PC-9 (cell line): ENCODE measurements at places on chromosomes 11 and 22. TPM values are rescaled to one million over a fixed set of nuclear protein-coding genes. Genes with fewer than 3 reads are reported as not detected.

The LINC01488 gene
- not detected in 2 replicates for total RNA-seq

DNA sequence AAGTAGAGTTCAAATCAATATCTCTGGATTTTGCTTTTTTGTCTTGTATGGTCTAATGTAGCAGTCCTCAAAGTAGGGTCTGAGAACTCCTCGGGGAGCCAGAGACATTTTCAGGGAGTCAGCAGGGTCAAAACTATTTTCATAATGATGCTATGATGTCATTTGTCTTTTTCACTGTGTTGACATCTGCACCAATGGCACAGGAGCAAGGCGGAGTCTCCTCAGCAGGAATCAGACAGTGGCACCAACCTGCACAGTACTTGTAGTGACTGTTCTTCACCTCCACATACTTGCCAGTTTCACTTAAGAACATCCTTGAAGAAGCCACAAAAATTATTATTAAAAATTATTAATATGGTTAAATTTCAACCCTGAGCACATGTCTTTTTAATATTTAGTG, 14.9 kb upstream of the FXYD6 start:
- DNase-seq, result no peak
- H3K27ac ChIP-seq, result no peak overlapping the region
- peaks cover 20% of the 10 kb centered on the region; the same call in 1 of the 2 replicates for H3K27me3 ChIP-seq
- no peak overlapping the region for H3K4me3 ChIP-seq
- no peaks in the 10 kb centered on the region for H3K4me1 ChIP-seq

The KRTAP5-1 gene
- not detected in 2 replicates for total RNA-seq

- H3K4me1 ChIP-seq, result peaks cover 10% of the 10 kb centered on the region
- H3K27ac ChIP-seq, result no peak overlapping the region
- H3K27me3 ChIP-seq, result no peaks in the 10 kb centered on the region
These were observed 7.6 kb upstream of the NUCB2 start for GRCh38 chr11:17268902-17269301.

The OR52M1 gene
- not detected in 2 replicates for total RNA-seq

The PNPLA3 gene
- total RNA-seq, result 22.2 and 26.8 TPM in 2 replicates

- no peaks in the 10 kb centered on the region for H3K4me1 ChIP-seq
- peaks cover 12% of the 10 kb centered on the region; the same call in 1 of the 2 replicates for H3K27me3 ChIP-seq
- no peaks in the 10 kb centered on the region for H3K36me3 ChIP-seq
- no peak for DNase-seq
- no peak overlapping the region for H3K27ac ChIP-seq
These were observed 77.0 kb downstream of the ZNF280B start for GRCh38 chr22:22431271-22432220.

DNA sequence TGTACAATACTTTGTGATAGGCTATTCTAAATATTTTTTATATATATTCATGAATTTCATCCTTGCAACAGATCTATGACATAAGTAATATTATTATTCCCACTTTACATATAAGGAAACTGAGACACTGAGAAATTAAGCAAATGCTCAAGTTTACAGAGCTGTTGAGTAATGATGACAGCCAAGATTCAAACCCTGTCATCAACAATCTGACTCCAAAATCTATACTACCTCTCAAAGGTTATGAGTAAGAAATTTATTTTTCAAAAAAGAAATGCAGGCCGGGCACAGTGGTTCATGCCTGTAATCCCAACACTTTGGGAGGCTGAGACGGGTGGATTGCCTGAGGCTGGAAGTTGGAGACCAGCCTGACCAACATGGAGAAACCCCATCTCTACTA, 22.6 kb upstream of the SOX6 start:
- no peak overlapping the region for H3K27ac ChIP-seq
- DNase-seq, result no peak
- no peaks in the 10 kb centered on the region for H3K36me3 ChIP-seq
- no peak overlapping the region for H3K4me3 ChIP-seq
- H3K4me1 ChIP-seq, result no peaks in the 10 kb centered on the region

GRCh38 chr11:9596926-9597464, 23.5 kb downstream of the WEE1 start:
- no peak overlapping the region for H3K4me3 ChIP-seq
- no peak overlapping the region for H3K27ac ChIP-seq
- peaks cover 20% of the 10 kb centered on the region for H3K4me1 ChIP-seq
- no peaks in the 10 kb centered on the region for H3K27me3 ChIP-seq

- no peak overlapping the region for H3K27ac ChIP-seq
- no peaks in the 10 kb centered on the region for H3K36me3 ChIP-seq
- H3K4me3 ChIP-seq, result no peak overlapping the region
These were observed 77.1 kb upstream of the CD82 start for GRCh38 chr11:44488165-44488965.

GRCh38 chr11:94801866-94802460, 33.8 kb downstream of the AMOTL1 start:
- no peak overlapping the region for H3K4me3 ChIP-seq
- DNase-seq, result no peak
- H3K27ac ChIP-seq, result no peak overlapping the region
- H3K36me3 ChIP-seq, result peaks cover 74% of the 10 kb centered on the region

The TBX10 gene
- not detected in 2 replicates for total RNA-seq

- H3K4me3 ChIP-seq, result no peak within 1 kb of the TSS
- no peaks in the 10 kb centered on the region for H3K4me1 ChIP-seq
- H3K36me3 ChIP-seq, result no peaks in the 10 kb centered on the region
- DNase-seq, result no peak
These were observed at the start of gene PLA2G3 for GRCh38 chr22:31139866-31140716. Gene PLA2G3 (minus strand): TSS chr22:31140508. CDS start chr22:31140354, 154 bp downstream.

GRCh38 chr11:16891165-16891564, 123.0 kb downstream of the PLEKHA7 start:
- no peaks in the 10 kb centered on the region for H3K27me3 ChIP-seq
- no peak overlapping the region for H3K4me3 ChIP-seq
- no peak for DNase-seq
- peak overlapping the region; percentile 62 for H3K27ac ChIP-seq
- no peaks in the 10 kb centered on the region for H3K36me3 ChIP-seq

- peaks cover 26% of the 10 kb centered on the region for H3K27me3 ChIP-seq
- H3K4me3 ChIP-seq, result no peak overlapping the region
- no peak for DNase-seq
- no peaks in the 10 kb centered on the region for H3K4me1 ChIP-seq
- no peaks in the 10 kb centered on the region for H3K36me3 ChIP-seq
- H3K27ac ChIP-seq, result no peak overlapping the region
These were observed 28.2 kb downstream of the KCTD17 start for GRCh38 chr22:37079668-37080171.

- no peak overlapping the region for H3K27ac ChIP-seq
- no peaks in the 10 kb centered on the region for H3K4me1 ChIP-seq
- H3K4me3 ChIP-seq, result no peak overlapping the region
- H3K27me3 ChIP-seq, result no peaks in the 10 kb centered on the region
- H3K36me3 ChIP-seq, result no peaks in the 10 kb centered on the region
- no peak for DNase-seq
These were observed 67.0 kb downstream of the FANCF start for GRCh38 chr11:22558664-22559063.

GRCh38 chr22:50456466-50457234, 18.2 kb downstream of the SBF1 start:
- no peaks in the 10 kb centered on the region for H3K4me1 ChIP-seq
- no peak overlapping the region for H3K4me3 ChIP-seq
- no peaks in the 10 kb centered on the region for H3K27me3 ChIP-seq
- H3K27ac ChIP-seq, result no peak overlapping the region
- no peak for DNase-seq
- H3K36me3 ChIP-seq, result peaks cover 32% of the 10 kb centered on the region

- H3K27ac ChIP-seq, result no peak overlapping the region
- H3K27me3 ChIP-seq, result no peaks in the 10 kb centered on the region
- DNase-seq, result no peak
- no peaks in the 10 kb centered on the region for H3K36me3 ChIP-seq
These were observed 346.4 kb upstream of the ARHGAP42 start for GRCh38 chr11:100340466-100341319.

The GPHA2 gene
- total RNA-seq, result 1.0 and 2.1 TPM in 2 replicates

- H3K4me1 ChIP-seq, result peaks cover 51% of the 10 kb centered on the region
- peak overlapping the region; percentile 86 for H3K27ac ChIP-seq
- H3K36me3 ChIP-seq, result no peaks in the 10 kb centered on the region
- peak overlapping the region; percentile 16; the same call in 1 of the 2 replicates for H3K4me3 ChIP-seq
- no peaks in the 10 kb centered on the region for H3K27me3 ChIP-seq
These were observed 18.7 kb upstream of the FBLN1 start for GRCh38 chr22:45483918-45484499.

DNA sequence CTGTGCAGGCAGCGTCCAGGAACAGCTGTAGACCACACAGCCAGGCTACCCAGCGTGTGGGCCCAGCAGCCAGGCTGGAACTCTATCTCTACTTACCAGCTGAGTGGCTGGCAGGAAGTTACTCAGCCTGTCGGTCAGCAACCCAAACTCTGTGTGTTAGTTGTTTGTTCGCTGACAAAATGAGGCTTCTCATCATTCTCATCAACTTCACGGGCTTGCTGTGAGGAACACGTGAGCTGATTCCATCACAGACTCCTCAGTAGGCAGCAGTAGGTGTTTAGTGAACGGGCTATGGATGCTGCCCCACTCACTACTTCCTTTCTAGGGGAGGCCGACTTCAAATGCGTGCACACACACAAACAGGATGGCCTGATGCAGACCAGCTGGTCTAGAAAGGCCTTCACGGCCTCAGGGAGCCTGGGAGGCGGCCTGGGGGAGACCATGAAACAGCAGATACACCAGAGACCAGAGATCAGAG, 830 bp upstream of the SPDYC start:
- H3K27ac ChIP-seq, result no peak overlapping the region
- no peak for DNase-seq
- H3K4me1 ChIP-seq, result no peaks in the 10 kb centered on the region; the same call in 1 of the 2 replicates
- H3K36me3 ChIP-seq, result no peaks in the 10 kb centered on the region

GRCh38 chr22:44363013-44363979, 50.5 kb upstream of the SHISAL1 start:
- peak overlapping the region; percentile 30; the same call in 1 of the 2 replicates for H3K4me3 ChIP-seq
- H3K36me3 ChIP-seq, result no peaks in the 10 kb centered on the region
- no peaks in the 10 kb centered on the region for H3K27me3 ChIP-seq
- H3K4me1 ChIP-seq, result peaks cover 57% of the 10 kb centered on the region
- peak; percentile 92 for DNase-seq
- H3K27ac ChIP-seq, result peak overlapping the region; percentile 90

DNA sequence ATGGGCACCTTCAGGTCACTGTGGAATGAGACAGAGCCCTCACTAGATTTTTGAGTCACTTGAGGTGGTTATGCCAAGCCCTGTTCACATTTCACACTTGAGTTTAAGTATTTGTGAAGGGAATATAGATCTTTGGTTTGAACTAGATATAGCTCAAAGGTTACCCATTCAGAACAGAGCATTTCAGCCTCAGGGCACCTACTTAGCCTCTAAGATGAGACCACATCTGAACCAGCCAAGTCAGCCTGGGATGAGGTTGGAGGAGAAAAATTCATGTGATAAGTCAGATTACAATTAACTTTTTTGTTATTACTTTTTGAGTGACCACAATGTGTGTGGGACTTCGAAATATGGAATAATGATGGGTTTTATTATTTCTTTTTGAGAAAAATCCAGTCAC, 127.8 kb downstream of the TEAD1 start:
- peak overlapping the region; percentile 1; the same call in 1 of the 2 replicates for H3K4me3 ChIP-seq
- H3K27ac ChIP-seq, result peak overlapping the region; percentile 88
- H3K27me3 ChIP-seq, result no peaks in the 10 kb centered on the region
- no peak for DNase-seq
- no peaks in the 10 kb centered on the region for H3K36me3 ChIP-seq

GRCh38 chr22:33917744-33918406, 2.4 kb downstream of the LARGE1 start:
- no peak for DNase-seq
- H3K36me3 ChIP-seq, result no peaks in the 10 kb centered on the region
- H3K4me1 ChIP-seq, result 0 out of 2 replicates have a peak, but pooled peaks cover 5% of the 10 kb centered on the region
- H3K27me3 ChIP-seq, result peaks cover 34% of the 10 kb centered on the region

The TECTA gene
- 0.04 TPM in 1 of 2 replicates, not detected in the other for total RNA-seq

The RFPL1 gene
- not detected in 2 replicates for total RNA-seq

The OR4D5 gene
- total RNA-seq, result not detected in 2 replicates

DNA sequence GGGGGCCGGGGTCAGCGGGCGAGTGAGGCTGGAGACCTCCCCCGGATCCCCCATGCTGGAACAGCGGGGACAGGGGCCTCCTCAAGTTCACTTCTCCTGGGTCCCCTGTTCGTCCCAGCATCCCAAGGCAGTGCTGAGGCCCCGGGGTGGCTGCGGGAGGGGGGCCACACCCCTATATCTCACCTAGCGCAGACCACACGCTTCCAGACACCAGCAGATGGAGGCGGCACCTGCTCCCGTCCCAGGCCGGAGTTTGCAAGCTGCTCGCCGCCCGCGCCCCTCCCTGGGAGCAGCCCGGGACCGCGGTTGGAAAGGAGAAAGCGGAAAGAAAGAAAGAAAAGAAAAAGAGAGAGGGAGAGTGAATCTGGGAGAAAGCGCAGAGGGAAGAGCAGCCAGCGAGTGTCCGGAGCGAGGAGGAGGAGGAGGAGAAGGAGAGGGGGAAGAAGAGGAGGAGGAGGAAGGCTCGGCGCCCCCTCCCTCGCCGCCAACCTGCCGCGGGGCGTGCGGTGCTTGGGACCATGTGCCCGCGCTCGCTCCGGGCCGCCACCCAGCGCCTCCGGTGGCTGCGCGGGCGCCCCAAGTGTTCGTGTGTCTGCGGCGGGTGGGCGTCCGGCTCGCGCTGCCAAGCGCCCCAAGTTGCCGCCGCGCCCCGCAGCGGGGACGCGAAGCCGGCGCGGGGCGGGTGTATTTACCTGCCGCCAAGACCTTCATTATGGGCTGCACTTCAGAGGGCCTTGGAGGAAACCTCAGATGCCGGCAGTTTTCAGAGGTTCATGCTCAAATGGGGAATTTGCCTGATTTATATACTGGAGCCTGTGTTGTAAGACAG, at the start of gene LIF:
LIF (minus strand) TSS at position 775 of the 829 bp plus-strand sequence; CDS start at position 711, 64 bp downstream.
- H3K4me1 ChIP-seq, result peaks cover 29% of the 10 kb centered on the region
- H3K4me3 ChIP-seq, result no peak within 1 kb of the TSS
- no peak for DNase-seq
- no peaks in the 10 kb centered on the region for H3K27me3 ChIP-seq

The HORMAD2 gene
- total RNA-seq, result 0.20 TPM in 1 of 2 replicates, not detected in the other

DNA sequence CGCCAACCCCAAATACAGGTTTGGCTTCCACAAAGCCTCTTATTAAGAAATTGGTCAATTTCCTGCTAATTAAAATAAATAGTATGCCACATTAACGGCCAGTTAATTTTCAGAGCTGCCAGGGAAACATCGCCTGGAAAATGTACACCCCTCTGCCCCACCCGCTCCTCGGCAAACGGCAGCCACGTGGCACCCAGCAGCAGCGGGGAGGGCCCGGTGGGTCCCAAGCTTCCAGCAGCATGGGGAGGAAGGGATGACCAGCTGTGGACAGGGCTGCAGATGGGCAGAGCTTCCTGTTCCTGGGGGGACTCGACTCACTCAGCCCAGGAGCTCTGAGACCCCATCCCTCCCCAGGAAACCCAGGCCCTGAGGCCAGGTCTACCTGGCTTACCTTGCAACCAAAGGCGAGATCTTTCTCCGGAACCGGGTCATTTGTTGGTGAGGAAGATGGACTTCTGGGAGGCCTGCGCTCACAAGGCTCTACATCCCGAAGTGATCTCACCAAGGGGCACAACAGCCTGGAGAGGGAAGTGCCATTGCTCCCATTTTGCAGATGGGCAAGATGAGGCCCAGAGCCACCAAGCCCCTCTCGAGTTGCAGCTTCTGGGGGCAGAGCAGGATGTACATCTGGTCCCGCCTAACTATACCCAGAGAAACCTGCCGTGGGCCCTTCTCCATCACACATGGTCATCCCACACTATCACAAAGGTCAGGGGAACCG, 68.3 kb downstream of the IGLL1 start:
- no peak overlapping the region for H3K4me3 ChIP-seq
- no peaks in the 10 kb centered on the region for H3K36me3 ChIP-seq
- DNase-seq, result no peak
- H3K27ac ChIP-seq, result no peak overlapping the region

The CHRM1 gene
- total RNA-seq, result not detected in 2 replicates

- peaks cover 22% of the 10 kb centered on the region for H3K4me1 ChIP-seq
- H3K27ac ChIP-seq, result peak overlapping the region; percentile 90
- H3K4me3 ChIP-seq, result peak overlapping the region; percentile 88
- DNase-seq, result no peak
- H3K36me3 ChIP-seq, result no peaks in the 10 kb centered on the region
- H3K27me3 ChIP-seq, result no peaks in the 10 kb centered on the region
These were observed 1.0 kb upstream of the ZNF143 start for GRCh38 chr11:9459667-9460321.

The DMC1 gene
- total RNA-seq, result 5.6 and 6.3 TPM in 2 replicates
